ENCODE measurements at places on chromosomes 4 and X.

DNA sequence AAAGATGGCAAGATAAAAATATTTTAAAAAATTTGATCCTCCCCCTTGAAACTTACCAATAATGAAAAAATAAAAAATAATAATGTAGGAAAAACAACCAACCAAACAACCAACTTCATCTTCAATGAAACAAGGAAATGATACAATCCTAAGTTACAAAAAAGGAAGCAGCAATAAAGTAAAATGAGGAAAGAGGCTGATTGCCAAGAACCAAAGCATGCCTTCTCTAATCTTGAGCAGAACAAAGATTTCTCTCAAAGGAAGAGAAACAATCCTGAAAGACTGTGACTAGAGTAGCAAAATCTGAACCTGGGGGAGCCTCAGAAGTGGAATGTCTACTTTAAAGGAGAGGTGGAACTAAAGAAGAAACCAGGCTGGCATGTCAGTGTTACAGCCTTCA lies 10.9 kb upstream of the WDFY3 start:
- DNase-seq, result no peak

- no peak for DNase-seq
Measured at GRCh38 chrX:1239681-1240142, 27.3 kb upstream of the CRLF2 start.

DNA sequence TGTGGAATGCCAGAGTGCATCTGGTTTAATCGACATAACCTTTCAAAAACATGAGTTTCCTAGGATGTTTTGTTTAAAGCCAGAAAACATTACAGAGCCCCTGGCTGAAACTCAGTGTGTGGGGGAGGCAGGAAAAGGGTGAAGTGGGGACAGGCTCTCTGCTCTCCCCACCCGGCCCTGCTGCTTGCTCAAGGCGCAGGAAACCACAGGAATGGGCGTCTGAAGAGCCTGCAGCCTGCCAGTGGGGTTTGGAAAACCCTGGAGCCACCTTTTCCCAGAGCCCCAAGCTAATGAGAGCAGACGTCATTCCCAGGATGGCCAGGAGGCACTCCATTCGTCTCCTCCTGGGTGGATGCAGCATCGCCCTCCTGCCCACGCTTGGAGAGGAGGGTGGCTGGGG lies 240.6 kb downstream of the AFAP1 start:
- DNase-seq, result no peak

DNA sequence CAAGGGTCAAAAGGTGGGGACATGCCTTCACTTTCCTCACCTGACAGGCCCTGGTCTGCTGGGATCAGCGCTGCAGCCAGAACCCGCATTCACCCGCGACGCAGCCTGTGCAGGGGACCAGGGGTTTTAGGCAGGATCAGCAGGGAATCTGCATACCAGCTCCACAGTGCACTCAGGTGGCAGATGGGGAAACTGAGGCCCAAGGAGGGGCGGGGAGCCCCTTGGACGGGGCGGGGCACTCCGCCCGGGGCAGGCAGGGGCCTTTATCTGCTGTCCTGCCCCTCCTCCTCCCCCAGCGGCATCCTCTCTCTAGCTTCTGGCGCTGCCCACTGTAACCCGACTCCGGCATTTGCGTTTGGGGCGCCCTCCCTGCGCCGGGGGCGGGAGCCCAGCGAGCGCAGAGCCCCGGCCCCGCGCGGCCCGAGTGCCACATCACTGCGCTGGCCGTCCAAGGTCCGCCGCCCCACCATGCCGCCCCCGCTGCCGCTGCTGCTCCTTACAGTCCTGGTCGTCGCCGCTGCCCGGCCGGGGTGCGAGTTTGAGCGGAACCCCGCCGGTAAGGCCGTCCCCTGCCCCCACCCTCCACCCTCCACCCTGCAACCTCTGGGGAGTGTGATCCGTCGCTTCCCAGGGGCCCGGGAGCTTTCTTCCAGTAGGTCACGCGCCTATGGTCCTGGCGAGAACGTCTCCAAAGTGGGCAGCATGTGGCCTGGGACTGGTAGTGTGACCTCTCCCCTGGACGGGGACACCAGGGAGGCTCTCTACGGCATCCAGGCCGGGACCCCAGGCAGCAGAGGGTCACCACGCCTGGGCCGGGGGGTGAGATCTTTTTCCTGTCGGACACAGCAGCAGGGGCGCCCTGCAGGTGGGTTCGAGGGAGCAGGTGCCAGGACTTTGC lies at the start of gene CPZ:
Gene CPZ (plus strand): TSS at position 400 of the 898 bp plus-strand sequence. CDS start 69 bp downstream, at position 469.
- no peak for DNase-seq

All from stimulated activated CD8-positive, alpha-beta memory T cell treated with anti-CD3 and anti-CD28 coated beads, Interleukin-2, amount 100 ng/mL, for 1 hour (primary cell).